ENCODE measurements at places on chromosomes 11 and 22.

- DNase-seq: no peak
Measured at GRCh38 chr11:10786451-10786850, 22.3 kb downstream of the EIF4G2 start.

GRCh38 chr11:49995565-49995964, 13.2 kb upstream of the OR4C12 start:
- peak; percentile 43 for DNase-seq

GRCh38 chr11:32643526-32643925, 59.9 kb downstream of the EIF3M start:
- no peak for DNase-seq

DNA sequence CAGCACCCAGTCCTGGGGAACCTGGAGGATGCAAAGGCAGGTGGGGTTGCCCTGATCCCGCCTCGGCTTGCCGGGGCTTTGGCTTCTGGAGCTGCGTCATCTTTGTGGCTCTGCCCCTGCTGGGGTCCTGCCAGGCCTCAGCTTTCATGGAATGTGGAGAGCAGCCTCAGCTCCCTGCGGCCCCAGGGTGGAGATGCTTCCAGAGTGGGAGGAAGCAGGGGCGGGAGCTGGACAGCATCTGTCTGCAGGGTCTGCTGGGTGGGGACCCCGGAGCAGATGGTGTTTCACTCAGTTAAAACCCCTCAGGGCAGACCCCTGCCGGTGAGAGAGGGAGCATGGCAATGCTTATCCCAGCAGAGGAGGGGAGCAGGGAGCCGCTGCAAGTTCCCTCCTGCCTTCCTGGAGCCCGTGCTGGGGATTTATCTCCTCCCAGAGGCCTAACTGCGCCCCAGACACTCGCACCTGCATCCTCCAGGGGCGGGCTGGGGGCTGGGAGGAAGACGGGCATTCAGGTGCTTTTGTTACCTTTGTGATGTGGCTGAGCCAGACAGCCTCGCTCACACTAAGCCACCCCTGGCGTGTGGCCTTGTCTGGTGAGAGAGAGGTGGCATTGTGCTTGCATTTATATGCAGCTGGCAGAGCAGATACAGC, 15.7 kb downstream of the GRIK4 start:
- DNase-seq: no peak

- DNase-seq: peak; percentile 60
Measured at GRCh38 chr11:72238040-72238450, 5.9 kb downstream of the PHOX2A start.

- no peak for DNase-seq
Measured at GRCh38 chr11:10716543-10717259, 23.1 kb upstream of the IRAG1 start.

- no peak for DNase-seq
Measured at GRCh38 chr11:68337399-68337835, 25.0 kb downstream of the LRP5 start.

DNA sequence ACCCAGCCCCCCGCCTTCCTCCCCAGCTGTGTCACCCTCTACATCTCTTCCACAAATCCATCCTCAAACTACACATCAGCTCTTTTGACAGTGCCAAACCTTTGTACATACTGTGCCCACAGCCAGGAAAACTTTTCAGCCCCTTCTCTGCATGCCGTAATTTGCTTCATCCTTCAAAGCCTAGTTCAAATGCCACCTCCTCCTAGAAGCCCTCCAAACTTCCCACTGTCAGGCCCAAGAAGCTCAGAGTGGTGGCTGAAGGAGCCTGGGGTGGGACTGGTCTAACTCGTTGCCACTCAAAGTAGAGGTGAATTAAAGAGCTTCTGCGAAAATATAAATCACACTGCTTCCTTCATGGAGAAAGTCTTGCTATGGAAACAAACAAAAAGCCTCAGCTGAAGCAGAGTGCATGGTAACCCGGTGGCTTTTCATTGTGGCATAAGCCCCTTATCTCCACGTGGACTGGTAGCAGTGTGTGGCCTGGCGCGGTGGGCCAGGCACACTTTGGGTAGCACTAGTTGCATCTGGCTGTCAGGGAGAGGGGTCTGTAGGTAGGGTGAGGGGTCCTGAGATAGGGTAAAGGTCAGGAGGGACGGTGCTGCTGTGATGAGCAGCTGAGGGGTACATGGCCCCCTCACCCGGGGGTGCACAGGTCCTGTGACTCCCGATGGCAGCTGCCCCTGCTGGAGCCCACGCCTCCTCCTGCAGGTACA, 76.9 kb downstream of the MYO7A start:
- DNase-seq: no peak

DNA sequence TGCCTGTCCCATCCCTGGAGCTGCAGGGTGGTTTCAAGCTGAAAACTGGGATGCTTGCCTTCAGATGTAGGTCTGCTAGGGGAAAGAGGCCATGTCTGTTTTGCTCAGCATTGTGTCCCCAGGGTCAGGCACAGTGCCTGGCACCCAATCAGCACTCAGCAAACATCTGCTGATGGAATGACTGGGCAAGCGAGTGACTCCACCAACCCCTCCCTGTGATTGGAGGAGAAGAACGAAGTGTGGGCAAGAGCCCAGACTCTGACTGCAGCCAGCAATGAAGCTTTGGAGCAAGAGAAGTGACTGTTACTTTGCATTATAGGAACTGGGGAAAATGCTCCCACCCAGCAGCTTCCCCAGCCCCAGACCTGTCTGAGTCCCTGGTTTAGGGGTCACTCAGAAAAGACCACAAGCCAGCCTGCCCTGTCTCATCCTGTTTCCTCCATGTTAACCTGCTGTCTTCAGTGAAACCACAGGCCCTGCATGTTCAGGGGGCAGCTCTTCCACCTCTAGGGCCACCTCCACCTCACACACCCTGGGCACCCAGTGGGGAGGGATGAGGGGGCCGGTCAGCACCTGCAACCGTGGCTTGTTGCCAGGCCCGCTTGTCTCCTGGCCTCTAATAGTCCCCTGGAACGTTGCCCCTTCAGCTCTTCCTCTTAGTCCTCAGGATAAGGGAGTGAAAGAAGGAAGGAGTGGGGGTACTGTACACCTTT, 147.4 kb downstream of the TRIM29 start:
- DNase-seq: no peak

DNA sequence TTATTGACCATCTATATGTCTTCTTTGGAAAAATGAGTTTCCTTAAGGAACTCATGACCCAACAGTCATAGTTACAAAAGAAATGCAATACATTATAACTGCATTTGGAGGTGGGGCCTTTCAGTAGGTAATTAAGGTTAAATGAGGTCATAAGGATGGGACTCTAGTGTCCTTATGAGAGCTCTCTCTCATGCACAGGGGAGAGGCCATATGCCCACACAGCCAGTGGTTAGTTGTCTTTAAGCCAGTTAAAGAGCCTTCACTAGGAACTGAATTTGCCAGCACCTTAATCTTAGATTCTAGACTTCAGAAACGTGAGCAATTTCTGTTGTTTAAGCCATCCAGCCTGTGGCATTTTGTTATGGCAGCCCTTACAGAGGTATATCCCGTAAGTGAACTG, 27.3 kb downstream of the INTS4 start:
- DNase-seq: no peak

- no peak for DNase-seq
Measured at GRCh38 chr11:1674173-1675131, 22.5 kb upstream of the KRTAP5-6 start.

- peak; percentile 18 for DNase-seq
Measured at GRCh38 chr22:22508274-22509176, at the start of gene ZNF280B. Gene ZNF280B, minus strand, starts transcription at chr22:22508742. Its CDS starts 19,344 bp downstream, at chr22:22489398.

DNA sequence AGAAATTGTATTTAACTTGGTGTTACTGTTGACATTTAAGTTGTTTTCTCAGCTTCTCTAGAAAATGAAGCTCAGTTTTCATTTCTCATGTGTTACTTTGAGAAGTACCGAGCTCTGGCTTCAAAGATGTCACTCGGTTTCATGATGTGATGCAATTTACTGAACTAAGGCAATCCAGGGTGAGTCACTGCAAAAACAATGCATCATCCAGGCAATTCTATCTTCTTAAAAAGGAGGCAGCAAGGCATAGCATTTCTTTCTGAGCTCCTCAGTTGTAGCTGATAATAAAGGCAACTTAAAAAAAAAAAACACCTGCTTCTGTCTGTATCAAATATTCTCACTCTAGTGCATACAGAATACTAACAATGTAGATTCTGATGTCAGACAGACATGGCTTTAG, 91.1 kb upstream of the KCNA4 start:
- peak; percentile 4 for DNase-seq

DNA sequence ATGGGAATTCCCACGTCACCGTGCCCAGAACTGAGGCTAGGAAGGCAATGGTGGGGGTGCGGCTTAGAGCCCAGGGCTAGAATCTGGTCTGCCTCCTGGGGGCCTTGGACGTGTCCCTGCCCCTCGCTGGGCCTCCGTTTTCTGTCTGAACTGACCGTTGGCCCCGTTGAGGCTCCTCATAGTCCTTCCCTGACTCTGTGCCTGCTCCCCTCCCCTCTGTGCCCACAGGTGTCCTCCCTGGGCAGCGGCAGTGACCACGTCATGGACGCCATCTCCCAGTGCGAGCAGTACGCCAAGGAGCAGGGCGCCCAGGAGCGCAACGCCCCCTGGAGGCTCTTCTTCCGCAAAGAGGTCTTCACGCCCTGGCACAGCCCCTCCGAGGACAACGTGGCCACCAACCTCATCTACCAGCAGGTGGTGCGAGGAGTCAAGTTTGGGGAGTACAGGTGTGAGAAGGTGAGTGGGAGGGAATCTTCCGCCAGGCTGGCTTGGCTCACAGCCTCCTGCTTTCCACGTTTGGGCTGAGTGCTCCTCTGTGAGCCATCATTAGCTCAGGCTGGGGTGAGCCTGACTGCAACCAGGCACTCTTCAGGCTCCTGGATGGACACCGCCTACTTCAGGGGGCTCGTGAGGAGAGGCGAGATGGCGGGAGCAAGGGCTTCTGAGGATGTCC, 63.9 kb downstream of the MYO7A start:
- DNase-seq: no peak

GRCh38 chr11:16287630-16288280, 68.6 kb downstream of the SOX6 start:
- DNase-seq: no peak

All from HFFc6 (cell line).